ENCODE measurements at places on chromosomes 7 and 10. TPM values are rescaled to one million over a fixed set of nuclear protein-coding genes. Genes with fewer than 3 reads are reported as not detected.

SPDYE2 gene
- not detected for total RNA-seq

ADAM22 gene
- total RNA-seq, result 1.8 TPM

BCL7B gene
- 18.6 TPM for total RNA-seq

LRCH4 gene
- total RNA-seq, result 7.7 TPM

TMEM229A gene
- not detected for total RNA-seq

CYP2C8 gene
- not detected for total RNA-seq

NPY4R2 gene
- 0.37 TPM for total RNA-seq

NXPH1 gene
- not detected for total RNA-seq

RBP4 gene
- total RNA-seq, result 0.09 TPM

HABP2 gene
- not detected for total RNA-seq

SUN3 gene
- total RNA-seq, result not detected

SNX10 gene
- total RNA-seq, result 0.32 TPM

TRIL gene
- 0.65 TPM for total RNA-seq

All from smooth muscle cell of the umbilical artery (primary cell).